ENCODE measurements at places on chromosomes 7 and 10. TPM values are rescaled to one million over a fixed set of nuclear protein-coding genes. Genes with fewer than 3 reads are reported as not detected.

C10orf71 gene
- total RNA-seq: not detected

ADGRA1 gene
- total RNA-seq: not detected

- DNase-seq: no peak
Observed at GRCh38 chr7:90155206-90155605, 937 bp downstream of the STEAP1 start.

TRIM73 gene
- total RNA-seq: 0.67 TPM

DNA sequence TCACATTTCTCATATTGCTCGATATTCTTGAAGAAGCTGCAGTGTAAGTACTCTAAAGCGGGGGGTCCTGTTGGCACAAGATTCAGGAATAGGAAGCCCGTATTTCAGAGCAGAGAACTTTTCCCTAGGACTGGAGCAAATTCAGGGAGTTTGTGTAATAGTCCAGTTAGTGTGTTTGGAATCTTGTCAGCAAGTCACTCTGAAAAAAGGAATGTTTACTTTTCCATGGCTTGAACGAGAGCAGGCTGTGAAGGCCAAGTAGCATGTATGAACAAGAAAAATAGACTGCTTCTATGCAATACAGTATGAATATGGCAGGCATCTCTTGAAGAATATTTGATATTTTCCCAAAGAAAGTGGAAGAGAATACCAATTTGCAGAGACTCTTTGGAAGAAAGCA, 39.8 kb downstream of the CDC123 start:
- no peak for DNase-seq

DNA sequence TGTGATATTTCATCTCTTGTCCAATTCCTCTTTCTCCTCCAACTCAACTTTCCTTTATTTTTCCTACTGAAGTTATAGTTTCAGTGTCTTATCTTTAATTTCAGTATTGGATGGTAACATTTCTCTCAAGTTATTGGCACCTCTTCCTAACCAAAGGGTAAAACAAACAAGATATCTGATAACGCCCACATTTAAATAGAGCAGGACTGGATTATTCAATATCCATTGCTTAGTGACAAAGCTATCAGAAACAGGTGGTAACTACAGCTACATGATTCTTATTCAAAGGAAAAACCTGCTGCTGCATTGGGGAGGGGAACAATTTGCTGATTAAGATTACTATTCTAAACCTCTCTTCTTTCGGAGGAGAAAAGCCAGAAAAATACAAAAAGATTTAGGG, 87.8 kb downstream of the TAF3 start:
- DNase-seq: no peak

DNA sequence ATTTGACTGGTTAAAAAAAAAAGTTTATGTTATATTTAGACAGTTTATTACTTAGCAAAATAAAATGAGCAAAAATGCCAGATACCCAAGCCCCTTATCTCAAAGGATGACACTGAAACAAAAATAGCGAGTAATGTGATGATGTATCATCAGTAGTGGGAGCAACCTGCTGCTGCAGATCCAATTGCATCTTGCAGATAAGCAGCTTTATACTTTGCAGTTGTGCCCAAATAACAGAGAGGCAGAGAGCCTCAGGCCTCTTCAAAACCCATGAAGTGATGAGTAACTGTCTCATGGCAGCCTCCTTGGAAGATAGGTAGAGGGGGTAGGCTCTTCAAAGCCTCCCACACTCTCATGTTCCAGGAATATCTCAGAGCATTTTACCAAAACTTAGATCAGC, 468.2 kb upstream of the LRRTM3 start:
- no peak for DNase-seq

Data from pulmonary artery endothelial cell (primary cell).